ENCODE measurements at places on chromosomes 2 and 18.

DNA sequence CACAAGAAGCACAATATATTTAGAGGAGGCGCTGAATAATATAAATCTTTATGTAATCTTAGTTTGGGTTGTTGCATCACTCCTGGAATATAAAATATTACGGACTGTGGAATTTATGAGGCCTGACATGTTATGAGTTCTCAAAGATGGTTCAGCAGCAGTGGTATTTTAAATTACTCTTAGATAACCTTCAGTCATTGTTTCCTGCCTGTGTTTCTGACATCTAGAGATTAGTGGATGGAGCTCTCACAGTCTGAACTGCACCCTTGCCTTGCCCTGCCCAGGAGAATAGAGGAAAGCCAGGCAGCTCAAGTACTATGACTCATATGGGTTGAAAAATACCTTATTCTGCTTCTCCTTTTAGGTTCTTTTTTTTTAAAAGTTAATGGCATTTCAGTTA lies 70.0 kb downstream of the ACSL3 start:
- no peak for DNase-seq

- no peak for DNase-seq
Measured at GRCh38 chr18:63237881-63238692, 81.5 kb downstream of the BCL2 start.

DNA sequence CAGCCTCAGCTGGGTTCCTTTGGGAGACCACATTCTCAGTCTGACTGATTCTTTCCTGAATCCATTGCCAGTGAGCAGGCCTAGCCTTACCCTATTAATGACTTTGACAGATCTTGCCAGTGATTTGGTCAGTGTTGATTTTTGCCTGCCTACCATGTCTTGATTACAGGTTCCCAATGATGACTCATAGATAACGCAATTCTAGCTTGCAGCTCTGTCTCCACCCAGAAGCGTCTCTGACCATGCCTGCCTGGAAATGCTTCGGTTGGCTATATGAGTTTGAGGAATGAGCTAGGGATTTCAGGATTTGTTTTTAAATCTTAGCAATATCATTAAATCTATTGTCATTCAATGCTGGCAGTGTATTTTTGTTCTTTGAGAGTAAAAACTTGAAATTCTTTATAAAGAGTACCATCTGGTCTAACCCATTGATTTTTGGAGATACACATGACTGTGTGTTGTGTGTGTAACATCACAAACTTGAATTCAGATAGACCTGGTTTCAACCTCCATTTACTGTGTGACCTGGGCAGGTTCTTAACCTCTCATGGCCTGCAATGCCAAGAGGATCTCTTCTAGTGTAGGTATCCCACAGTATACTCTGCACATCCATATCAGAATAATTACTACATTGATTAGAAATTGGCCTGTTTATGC lies 57.0 kb downstream of the CCDC150 start:
- no peak for DNase-seq

DNA sequence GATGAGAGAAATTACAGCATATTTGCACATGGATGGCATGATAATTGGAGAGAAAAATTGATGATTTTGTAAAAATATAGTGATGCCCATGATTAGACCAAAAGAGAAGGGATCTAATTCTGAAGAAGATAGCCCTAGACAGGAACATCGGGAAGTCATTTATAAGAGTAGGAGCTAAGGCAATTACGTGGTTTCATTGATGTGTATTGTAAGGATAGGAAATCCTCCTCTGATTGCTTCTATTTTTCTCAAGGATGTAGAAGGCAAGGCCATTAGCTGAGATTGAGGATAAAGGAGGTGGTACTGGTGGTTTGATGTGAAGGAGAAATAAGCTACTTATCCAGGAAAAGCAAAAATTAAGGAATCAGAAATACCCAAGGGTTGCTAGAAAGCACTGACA lies 176.5 kb upstream of the SOX11 start:
- no peak for DNase-seq

GRCh38 chr2:216418981-216419380 lies 6.7 kb downstream of the SMARCAL1 start:
- no peak for DNase-seq

GRCh38 chr2:5983511-5984272 lies 291.5 kb downstream of the SOX11 start:
- DNase-seq, result no peak

All from central memory CD4-positive, alpha-beta T cell (primary cell).